ENCODE measurements at places on chromosomes 12 and 14.

GRCh38 chr12:10998204-10998603, at the start of gene TAS2R20:
Gene TAS2R20 (minus strand): TSS chr12:10998304. CDS start chr12:10997875, 429 bp downstream.
- DNase-seq: no peak

DNA sequence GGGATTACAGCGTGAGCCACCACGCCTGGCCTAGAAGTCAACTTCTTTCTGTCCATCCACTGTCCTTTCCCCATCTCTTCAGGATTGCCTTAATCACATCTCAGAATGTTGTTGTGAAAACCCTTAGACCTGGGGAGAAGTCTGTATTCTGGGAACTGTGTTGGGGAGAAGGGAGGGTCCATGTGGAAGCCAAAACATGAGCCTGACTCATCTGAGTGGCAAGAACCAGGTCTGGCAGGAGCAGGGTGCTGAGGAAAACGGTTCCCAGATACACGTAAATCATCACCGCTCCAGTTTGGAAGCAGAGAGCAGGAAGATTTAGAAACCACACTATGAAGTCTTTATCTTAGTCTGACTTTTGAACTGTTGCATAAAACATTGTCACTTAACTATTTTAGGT, 245.6 kb upstream of the RGS6 start:
- DNase-seq: no peak

GRCh38 chr12:92938018-92938417, 8.9 kb upstream of the EEA1 start:
- no peak for DNase-seq

GRCh38 chr14:59274991-59275391, 86.5 kb downstream of the DAAM1 start:
- DNase-seq: no peak

DNA sequence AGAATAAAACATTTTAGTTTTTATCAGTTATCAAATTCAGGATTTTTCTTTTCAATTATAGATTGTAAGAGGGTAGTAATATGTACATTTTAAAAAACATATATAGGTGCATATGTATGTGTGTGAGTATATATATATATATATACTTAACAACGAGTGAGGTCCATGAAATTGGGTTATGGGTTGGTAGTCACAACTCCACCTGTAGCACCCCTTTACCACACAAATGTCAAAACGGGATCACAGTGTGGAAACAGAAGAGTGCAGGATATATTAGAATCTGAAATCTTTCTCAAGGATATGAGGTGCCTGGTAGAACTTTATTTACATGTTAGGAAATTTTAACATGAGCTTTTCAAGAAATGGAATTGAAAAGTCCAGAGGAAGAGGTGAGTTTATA, 31.3 kb downstream of the MIA2 start:
- DNase-seq: no peak

- no peak for DNase-seq
Observed at GRCh38 chr12:51887476-51888315, at the start of gene ANKRD33. Gene ANKRD33 (plus strand): TSS chr12:51888103. CDS start chr12:51888187, 84 bp downstream.
